ENCODE measurements at places on chromosomes 5 and 9. TPM values are rescaled to one million over a fixed set of nuclear protein-coding genes. Genes with fewer than 3 reads are reported as not detected.

- DNase-seq: no peak
These were observed 92.1 kb downstream of the UBAP2 start for GRCh38 chr9:33956544-33956943.

GRCh38 chr9:108903420-108904103 lies 30.4 kb downstream of the ELP1 start:
- DNase-seq: no peak

DNA sequence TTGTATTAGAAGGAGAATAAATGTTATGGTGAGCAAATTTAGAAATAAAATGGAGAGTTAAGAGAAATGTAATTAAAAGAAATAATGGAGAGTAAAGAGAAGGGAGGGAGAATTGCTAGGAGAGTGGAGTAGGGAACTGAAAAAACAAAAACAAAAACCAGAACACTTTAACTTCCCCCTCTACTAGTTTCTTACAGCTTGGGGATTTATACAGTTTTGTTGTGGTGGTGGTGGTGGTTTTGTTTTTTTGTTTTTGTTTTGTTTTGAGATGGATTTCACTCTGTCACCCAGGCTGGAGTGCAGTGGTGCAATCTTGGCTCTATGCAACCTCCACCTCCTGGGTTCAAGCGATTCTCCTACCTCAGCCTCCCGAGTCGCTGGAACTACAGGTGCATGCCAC lies 322.4 kb downstream of the TMEM167A start:
- DNase-seq: no peak

- no peak for DNase-seq
These were observed 59.9 kb downstream of the ROPN1L start for GRCh38 chr5:10501554-10502075.

DNA sequence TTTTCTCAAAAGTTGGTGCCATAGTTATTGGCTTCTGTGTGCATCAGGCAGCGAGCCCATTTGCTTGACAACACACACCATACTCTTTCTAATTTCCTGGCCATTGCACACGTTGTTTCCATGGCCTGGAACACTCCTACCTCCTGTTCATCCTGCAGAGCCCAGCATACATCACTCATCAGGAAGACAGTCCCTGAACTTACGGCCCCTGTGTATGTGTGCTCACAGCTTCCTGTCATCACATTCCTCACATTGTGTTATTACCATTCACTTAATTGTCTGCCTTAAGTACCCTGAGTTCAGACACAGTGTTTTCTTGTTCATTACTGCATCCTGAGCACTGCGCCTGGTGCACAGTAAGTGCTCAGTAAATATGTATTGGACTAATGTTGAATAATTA lies 355.9 kb downstream of the PRELID2 start:
- DNase-seq: no peak

The DEPDC1B gene
- 31.0 TPM for polyA plus RNA-seq

DNA sequence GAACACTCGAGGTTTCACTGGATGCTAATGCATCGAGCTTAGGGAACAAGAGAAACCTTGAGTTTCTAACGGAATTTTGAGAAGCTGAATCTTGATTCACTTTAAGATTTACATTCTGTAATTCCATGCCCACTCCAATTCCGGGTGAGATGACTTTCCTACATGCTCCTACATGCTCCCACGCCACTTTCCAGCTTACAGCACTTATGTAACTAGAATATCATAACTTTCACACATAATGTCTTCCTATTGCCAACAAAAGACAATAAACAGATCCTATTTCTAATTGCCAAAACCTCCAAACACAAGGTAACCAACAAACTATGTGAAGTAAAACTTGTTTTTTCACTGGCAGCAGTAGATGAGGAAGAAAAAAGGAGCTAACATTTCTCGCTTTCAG lies 72.9 kb downstream of the ECPAS start:
- no peak for DNase-seq

The MYOT gene
- 1.4 TPM for polyA plus RNA-seq

DNA sequence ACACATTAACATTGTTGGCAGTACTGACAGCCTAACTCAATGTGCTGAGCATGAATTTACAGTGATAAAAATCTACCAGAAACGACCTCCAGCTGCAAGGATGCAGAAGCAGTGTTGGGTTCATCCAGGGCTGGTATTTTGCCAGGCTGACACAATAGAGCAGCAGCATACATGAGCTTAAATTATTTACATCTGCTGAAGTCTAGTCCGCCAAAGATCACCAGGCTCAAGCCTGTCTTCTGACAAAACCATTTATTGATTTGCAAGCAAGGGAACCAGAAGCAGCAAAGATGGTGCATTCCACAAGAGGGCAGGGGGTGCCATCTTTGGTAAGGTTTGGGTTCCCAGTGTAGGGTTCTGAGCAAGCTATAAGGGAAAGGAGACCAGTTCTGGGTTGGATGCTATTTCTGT lies 8.7 kb upstream of the C5orf34 start:
- DNase-seq: no peak

- DNase-seq: no peak
These were observed 75.1 kb downstream of the HSD17B4 start for GRCh38 chr5:119527351-119527750.

The ZNF354B gene
- 19.2 TPM for polyA plus RNA-seq

- DNase-seq: no peak
These were observed 12.2 kb downstream of the VDAC1 start for GRCh38 chr5:133992429-133993155.

DNA sequence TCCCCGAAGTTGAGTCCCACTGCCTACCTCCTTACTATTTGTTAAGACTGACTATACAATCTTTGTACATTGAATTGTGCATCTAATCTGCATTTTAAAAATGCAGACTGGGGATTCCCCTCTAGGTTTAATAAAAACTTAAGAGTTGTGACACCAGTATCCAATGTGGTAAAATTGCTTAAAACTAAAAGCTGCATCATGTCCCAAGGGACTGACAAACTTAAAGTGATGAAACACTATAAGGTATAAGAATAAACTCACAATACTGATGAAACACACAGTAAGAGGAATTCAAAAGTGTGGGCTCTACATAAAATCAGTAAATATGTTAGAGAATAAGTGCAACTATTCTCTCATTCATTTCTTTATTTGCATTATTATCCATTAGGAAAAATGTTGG lies 1905.1 kb downstream of the MAT2B start:
- no peak for DNase-seq

The GNA14 gene
- 15.1 TPM for polyA plus RNA-seq

The CNTNAP3B gene
- polyA plus RNA-seq: 9.2 TPM

The GLE1 gene
- 31.8 TPM for polyA plus RNA-seq

DNA sequence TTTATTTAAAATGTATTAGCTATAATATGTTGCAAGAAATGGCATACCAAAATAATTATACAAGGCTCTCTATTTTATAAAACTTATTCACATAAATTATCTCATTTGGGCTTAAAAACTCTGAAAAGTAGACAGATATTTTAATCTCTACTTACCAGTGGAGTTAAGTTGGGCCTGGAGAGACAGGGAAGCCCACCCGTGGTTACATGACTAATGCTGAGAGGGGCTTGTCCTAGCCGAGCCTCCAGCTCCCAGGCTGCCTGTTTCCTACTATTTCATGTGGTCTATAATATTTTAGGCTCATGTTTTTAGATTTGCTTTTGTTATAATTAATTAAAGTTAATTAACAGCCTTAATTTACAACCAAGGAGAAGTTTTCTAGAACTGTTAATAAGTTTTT lies 20.9 kb upstream of the ASPN start:
- no peak for DNase-seq

The DCP2 gene
- polyA plus RNA-seq: 39.8 TPM

DNA sequence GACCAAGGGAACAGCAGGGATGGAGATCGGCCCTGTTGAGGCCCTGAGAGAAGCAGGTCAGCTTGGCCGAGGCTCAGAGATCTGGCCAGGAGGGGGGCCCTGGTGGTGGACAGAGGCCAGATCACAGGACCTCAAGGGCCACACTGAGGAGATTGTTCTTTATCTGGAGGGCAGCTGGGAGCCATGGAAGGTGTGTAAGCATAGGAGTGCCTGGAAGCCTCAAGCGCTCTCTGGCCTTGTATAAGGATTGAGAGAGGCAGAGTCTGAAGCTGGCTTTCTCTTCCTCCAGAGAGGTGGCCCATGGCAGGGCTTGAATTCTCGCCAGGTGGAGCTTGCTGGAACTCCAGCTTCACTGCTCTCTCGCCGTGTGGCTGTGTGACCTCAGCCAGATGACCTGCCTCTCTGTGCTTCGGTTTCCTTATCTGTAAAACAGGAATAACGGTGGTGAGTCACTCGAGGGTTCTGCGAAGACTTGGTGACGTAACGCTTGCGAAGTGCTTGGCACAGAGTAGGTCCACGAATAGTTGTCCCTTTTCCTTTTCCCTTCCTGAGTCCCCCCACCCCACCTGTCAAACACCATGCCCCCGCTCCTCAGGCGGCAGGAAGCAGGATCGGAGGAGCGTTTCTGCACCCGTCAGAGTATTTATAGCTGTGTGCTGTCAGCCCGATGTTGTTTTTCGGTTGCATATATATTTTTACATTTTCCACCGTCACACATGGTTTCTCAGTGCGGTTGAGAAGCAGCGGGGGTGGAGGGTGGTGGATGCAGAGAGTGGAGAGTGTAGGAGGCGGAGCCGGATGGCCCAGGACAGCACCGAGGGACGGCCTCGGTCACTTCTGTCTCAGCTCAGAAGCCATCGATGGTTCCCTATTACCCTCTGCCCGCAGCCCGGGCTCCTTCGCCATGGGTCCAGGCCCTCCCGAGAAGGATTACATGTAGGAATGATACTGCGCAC lies 17.0 kb upstream of the CRB2 start:
- no peak for DNase-seq

The HCN1 gene
- not detected for polyA plus RNA-seq

The BSPRY gene
- polyA plus RNA-seq: 9.7 TPM

DNA sequence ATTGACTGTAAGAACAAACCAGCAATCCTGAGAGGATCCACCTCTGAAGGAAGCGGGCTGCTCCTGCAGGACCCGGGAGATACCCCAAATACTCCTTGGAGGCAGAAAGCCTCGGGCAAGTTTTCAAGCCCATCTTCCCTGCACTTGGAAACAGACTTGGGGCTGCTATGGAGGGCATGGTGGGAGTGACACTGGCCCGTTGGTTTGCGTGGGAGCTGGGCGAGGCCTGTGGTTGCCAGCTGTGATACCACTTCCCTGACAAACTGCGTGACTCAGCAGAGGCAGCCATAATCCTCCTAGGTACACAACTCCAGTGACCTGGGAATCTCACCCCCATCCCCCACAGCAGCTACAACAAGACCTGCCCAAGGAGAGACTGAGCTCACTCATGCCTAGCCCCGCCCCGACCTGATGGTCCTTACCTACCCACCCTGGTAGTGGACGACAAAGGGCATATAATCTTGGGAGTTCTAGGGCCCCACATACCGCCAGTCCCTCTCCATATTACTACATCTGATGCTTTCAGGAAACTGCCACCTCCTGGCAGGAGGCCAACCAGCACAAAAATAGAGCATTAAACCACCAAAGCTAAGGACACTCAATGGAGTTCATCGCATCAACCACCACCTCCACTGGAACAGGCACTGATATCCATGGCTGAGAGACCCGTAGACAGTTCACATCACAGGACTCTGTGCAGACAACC lies 38.1 kb upstream of the VLDLR start:
- no peak for DNase-seq

The CTSV gene
- 38.4 TPM for polyA plus RNA-seq

The HNRNPA0 gene
- 66.2 TPM for polyA plus RNA-seq

DNA sequence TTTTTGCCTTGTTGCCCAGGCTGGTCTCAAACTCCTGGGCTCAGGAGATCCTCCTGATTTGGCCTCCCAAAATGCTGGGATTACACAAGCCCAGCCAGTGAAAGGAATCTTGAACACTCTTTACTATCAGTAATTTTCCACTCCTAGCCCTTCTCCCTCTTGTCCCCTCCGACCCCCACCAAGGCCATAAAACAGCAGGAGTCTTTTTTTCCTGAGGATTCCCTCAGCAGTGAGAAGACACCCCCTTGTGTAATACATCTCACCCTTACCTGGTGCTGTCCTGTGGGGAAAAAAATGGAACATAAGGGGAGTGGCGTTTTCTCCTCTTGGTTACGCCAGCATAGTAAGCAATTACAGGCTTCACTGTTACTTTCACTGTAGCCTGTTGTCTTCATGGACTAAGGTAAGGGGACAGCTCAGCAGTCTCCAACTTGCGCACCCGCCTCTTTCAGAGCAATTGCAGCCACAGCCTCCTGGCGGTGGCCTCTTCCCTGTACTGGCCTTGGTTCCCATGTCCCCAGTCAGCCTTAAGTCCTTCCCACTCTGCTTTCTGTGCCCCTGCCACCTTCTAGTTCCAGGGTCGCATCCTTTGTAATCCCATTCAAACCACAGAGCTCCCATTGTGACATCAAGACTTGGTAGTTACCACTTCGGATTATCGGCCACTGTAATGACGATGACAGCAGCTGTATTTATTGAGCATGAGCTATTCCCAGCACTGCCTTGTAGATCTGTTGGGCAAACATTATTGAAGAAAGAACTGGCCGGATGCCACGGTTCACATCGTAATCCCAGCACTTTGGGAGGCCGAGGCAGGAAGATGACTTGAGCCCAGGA lies 10.0 kb downstream of the NAIF1 start:
- DNase-seq: no peak

Measured in right renal cortex interstitium (tissue), 3 donors.